Thymus (tissue), 14 donors: ENCODE measurements at places on chromosomes 3 and 15. TPM values are rescaled to one million over a fixed set of nuclear protein-coding genes. Genes with fewer than 3 reads are reported as not detected.

The HIGD2B gene
- 0.09 TPM for total RNA-seq

The TICRR gene
- 3.5 TPM for total RNA-seq

The ZPLD1 gene
- total RNA-seq: 0.09 TPM

The SCAANT1 gene
- total RNA-seq: not detected

The GOLGA8N gene
- total RNA-seq: 2.2 TPM

The TUSC2 gene
- total RNA-seq: 23.6 TPM

The MDFIC2 gene
- not detected for total RNA-seq
